ENCODE measurements at places on chromosomes 6 and 20.

- DNase-seq: no peak
Observed at GRCh38 chr6:8821981-8822381, 386.6 kb upstream of the SLC35B3 start.

- no peak for DNase-seq
Observed at GRCh38 chr20:47704746-47705496, 80.4 kb downstream of the SULF2 start.

DNA sequence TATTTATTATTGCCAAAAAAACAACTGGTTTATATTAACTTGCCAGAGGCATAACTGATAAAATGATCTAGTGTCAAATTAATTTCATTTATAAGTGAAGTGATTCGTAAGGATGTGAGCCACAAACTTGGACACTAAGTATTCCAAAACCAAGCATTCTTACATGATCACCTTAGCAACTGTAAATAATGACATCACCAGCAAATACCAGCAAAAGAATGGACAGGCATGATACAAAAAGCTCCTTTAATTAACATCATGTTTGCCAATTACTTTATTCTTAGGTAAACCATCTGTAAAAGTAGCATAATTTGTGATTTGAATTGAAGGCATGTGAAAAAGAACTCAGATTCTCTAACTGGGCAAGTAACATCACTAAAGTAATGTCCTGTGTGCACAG lies 17.2 kb upstream of the FNDC1 start:
- DNase-seq: no peak

GRCh38 chr6:119858901-119859300 lies 509.3 kb upstream of the MAN1A1 start:
- DNase-seq: no peak

DNA sequence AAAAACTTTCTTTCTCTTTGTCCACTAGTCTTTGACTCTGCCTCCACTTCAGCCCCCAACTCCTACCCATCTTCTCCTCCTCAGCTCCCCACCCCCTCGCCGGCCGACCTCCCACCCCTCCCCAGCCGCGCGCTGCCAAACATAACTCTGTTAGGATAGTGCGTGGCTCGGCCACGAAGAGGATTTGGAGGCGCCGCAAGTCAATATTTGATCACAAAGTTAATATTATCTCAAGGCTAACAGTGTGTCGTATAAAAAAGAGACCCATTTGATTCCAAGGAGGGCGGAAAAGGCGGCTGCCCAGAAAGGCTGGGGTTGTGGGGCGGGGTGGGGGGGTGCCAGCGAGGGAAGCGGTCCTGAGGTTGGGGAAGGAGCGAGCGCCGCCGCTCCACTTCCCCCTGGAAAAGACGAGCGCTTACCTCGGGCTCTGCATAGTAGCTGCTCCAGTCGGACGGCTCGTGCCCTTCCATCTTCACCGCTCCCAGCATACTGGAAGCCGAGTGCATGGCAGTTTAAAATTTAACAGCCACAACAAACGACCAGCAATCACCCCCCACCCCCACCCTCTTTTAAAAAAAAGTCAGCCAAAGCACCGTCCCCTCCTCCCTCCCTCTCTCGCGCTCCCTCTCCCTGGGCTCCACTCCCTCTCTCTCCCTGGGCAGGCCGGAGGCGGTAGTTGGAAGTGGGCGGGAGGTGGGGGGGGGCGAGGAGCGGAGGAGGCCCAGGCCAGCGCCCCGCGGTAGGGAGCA lies 425 bp downstream of the FOXA2 start:
- DNase-seq: no peak

DNA sequence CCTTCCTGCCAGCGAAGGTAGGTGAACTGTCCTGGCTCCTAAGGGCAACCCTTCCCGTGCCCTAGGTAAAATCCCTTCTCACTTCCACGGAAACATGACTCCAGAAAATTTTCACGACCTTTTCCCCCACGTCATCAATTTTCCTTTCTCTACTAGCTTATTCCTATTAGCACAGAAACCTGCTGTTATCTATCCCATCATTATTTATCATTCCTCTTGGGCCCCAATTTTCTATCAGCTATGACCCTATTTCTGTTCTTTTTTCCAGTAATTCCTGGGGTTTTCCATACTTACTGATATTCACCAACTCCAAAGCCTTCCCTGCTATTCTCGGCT lies 23.8 kb upstream of the GCM1 start:
- DNase-seq: no peak

- no peak for DNase-seq
Observed at GRCh38 chr6:38282911-38283310, 356.8 kb downstream of the BTBD9 start.

GRCh38 chr20:1625083-1625690 lies 5.4 kb upstream of the SIRPB1 start:
- DNase-seq: no peak

- no peak for DNase-seq
Observed at GRCh38 chr6:41541364-41541763, 4.8 kb upstream of the FOXP4 start.

DNA sequence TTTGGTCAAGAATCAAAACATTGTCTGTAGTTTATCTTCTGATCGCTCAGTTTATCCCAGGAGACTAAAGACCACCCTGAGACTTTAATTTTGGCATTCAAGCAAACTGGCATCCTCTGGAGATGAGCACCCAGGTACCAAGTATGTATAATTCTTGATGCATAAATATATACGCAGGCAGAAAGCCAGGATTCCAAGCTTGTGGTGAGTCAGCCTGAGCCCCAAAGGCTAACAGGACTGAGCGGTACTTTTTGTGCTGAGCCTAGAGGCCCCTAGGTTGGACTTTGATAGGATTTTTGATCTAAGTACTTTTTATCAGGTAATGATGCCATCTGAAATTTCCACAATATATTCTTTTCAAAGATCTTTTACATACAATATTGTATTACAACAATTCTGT lies 301.3 kb downstream of the TFAP2B start:
- no peak for DNase-seq

DNA sequence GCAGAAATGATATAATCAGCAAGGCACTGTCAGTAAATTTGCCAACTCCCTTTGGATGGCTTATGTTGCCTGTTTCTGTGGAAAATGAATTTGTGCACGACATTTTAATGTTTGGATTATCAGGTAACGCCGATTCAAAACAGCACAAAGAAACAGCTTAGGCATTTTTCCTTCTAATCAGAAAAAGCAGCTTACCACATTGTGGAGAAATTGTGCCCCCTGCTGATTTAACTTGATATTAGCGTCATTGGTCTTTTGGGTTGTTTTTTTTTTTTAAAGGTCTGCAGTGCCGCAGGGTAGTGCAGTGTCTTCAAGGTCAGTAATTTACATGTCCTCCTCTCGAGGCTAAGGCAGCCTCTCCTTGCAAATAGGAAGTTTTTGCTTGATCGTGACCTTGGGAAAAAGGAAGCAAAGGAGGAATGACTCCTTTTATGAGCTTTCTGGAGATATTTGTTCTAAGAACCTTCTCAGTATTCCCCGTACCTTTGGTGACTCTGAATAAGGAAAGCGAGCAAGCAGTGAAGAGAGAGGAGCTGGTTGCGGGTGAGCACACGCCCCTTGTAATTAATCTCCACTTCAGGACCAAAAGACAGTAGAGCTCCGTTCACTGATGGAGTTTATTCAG lies 79.1 kb downstream of the ELOVL4 start:
- peak; percentile 8 for DNase-seq

GRCh38 chr6:123898665-123899064 lies 95.0 kb downstream of the NKAIN2 start:
- DNase-seq: no peak

DNA sequence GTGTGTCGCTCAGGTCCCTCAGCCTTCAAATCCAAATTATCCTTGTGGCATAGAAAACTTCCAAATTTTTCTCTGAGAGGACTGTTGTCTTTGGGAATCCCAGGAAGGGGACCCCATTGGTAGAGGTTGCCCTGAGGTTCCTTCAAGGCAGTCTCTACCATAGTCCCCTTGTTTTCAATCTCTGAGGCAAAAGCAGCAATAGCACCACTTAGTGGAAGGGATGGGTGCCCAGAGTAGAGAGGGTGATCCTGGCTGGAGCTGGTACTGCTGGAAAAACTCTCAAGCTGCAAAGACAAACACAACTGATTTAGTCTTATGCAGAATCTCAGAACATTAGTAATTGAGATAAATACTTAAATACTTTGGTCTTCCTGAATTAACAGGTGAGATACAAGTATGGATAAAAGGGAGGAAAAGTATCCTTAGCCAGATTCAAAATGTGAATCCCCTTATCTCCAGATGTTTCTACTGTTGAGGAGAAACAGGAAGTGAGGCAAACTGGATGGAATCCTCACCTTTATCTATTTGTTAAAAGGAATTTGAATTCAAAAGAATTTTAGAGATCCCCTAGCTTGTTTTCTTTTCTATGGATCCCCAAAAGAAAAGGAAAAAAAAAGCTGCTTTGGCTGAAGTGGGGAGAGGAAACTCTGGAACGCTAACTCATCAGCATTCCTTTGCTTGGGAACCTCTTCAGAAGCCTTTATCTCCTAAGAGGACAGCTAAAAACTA lies 13.4 kb downstream of the ZNF318 start:
- DNase-seq: no peak

DNA sequence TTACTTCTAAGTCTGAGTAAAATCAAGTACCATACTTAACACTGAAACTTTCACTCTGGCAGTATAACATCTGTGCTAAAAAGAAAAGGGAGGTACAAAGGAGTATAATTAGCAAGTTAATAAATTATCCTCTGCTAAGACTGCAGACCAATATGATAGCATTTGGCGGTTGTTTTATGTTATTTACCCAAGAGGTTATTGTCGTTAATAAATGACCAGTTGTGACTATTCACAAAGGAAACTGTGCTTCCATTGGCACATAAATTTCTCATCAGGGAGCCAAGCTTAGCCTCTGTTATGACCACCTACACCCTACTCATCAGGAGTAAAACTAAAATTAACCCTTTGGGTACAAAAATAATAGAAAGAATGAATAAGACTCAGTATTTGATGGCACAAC lies 86.5 kb downstream of the CRYBG1 start:
- no peak for DNase-seq

GRCh38 chr6:5524110-5524509 lies 262.8 kb downstream of the FARS2 start:
- DNase-seq: no peak

DNA sequence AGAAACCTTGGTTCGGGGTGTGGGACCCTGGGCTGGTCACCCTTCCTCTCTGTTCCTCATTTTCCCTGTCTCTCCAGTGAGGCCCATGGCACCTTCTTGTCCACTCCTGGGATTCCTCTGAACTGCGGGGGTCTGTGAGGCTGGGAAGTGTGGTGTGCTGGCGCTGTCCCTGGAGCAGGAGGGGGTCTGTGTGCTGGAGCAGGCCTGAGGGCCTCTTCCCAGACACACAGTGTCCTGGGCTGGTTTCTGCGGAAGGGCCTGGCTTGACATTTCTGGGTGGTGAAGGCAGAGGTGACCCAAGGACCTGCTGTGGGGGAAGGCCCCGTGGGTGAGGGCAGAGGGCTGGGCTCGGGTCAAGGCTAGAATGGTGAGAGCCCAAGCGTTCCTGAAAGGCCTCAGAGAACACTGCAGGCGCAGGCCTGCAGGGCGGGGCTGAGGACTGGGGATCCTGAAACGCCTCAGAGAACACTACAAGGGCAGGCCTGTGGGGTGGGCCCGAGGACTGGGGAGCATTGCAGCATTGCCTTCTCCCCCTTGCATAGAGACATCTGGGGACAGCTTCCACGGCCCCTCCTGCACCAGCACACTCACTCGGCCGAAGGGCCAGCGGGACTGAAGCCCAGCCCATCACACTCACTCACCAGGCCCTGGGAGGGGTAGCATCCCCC lies 10.6 kb upstream of the BAK1 start:
- no peak for DNase-seq

- no peak for DNase-seq
Observed at GRCh38 chr6:122869437-122870024, 80.5 kb downstream of the SMPDL3A start.

- DNase-seq: no peak
Observed at GRCh38 chr6:160022793-160023192, 53.9 kb downstream of the IGF2R start.

DNA sequence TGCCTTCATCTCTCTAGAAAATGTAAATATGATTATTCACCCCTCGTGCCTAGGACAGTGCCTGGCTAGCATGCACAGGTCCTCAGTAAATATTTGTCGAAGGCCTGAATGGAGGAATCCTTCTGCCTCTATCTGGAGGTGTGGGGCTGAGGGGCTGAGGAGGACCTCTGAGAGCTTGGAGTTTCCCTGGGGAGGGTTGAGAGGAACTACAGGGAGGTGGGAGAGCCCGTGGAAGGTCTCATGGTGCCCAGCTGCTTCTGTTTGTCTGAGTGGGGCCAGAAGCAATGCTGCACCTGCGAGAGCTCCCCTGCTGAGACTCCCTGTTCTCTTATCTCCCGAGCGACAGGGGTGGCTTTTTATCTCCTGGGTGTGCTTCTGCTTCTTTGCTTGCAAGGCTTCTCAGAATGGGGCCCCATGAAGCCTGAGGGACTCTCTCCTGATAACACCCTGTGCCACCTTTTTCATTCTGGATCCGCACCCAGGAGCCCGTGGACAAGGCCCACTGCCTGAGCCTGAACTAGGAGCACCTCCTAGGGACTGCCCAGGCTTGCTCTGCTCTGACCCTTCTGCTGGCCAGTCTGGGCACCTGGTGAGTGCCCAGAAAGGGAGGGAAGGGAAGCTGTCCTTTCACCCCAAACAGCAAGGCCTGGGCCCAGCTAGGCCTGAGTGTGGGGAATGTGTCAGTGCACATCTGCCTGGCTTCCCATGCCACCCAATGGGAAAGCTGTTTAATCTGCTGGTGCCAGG lies 2.4 kb downstream of the SLC29A1 start:
- DNase-seq: no peak
